Pancreas (tissue), 10 donors: ENCODE measurements at places on chromosomes 13 and 19. TPM values are rescaled to one million over a fixed set of nuclear protein-coding genes. Genes with fewer than 3 reads are reported as not detected.

GRCh38 chr13:39597838-39598237, 5.2 kb downstream of the LHFPL6 start:
- H3K27me3 ChIP-seq, result no peaks in the 10 kb centered on the region
- peaks cover 5% of the 10 kb centered on the region for H3K4me1 ChIP-seq
- H3K36me3 ChIP-seq, result no peaks in the 10 kb centered on the region
- no peak overlapping the region for H3K4me3 ChIP-seq
- DNase-seq, result no peak
- H3K27ac ChIP-seq, result no peak overlapping the region

DNA sequence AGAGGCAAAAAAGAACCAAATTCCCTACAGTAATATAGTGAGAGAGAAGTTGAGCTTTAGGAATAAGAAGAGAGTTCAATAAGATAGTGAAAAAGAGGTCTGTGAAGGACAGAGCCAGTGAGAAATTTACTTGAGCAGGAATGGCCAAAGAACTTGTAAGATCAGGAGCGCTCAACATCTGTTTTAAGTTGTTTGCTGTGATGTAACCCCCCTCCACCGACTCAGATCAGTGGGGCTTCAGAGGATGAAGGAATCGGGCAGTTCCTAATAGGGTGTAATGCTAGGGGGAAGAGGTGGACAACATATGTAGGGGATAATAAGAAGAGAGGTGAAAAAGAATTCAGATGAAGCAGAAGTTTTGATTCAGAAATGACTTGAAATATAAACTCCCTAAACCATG, 85.3 kb upstream of the FNDC3A start:
- no peak for DNase-seq
- H3K27ac ChIP-seq, result no peak overlapping the region
- H3K27me3 ChIP-seq, result no peaks in the 10 kb centered on the region
- H3K4me3 ChIP-seq, result no peak overlapping the region

- peaks cover 19% of the 10 kb centered on the region for H3K4me1 ChIP-seq
- H3K36me3 ChIP-seq, result no peaks in the 10 kb centered on the region
- peak; percentile 94 for DNase-seq
Measured at GRCh38 chr13:51803422-51804294, at the start of gene DHRS12. DHRS12 (minus strand) TSS chr13:51804163; CDS start chr13:51799659, 4,504 bp downstream.

DNA sequence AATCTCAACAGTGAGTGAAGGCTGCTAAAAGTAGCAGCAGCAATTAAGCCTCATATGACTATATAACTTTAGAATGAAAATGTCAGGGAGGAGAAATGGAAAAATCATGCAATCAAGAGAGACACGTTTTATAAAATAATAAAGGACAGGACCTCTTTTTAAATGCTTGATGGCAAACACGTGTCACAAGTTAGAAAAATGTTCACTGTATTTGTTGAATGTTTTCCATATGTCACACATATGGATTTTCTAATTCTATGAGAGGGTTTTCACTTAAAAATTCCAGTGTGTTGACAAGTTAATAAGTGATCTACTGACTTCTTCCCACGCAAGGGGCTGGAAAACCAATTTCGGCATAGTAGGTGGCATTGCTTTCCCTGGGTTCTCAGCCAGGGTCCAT, 27.7 kb upstream of the KCTD12 start:
- H3K4me3 ChIP-seq, result no peak overlapping the region
- no peak overlapping the region for H3K27ac ChIP-seq
- H3K36me3 ChIP-seq, result no peaks in the 10 kb centered on the region
- no peaks in the 10 kb centered on the region for H3K4me1 ChIP-seq

- H3K36me3 ChIP-seq, result no peaks in the 10 kb centered on the region
- H3K4me3 ChIP-seq, result no peak overlapping the region
- no peak for DNase-seq
- no peaks in the 10 kb centered on the region for H3K4me1 ChIP-seq
- no peak overlapping the region for H3K27ac ChIP-seq
Measured at GRCh38 chr13:65914716-65915115, 1315.4 kb downstream of the PCDH9 start.

DNA sequence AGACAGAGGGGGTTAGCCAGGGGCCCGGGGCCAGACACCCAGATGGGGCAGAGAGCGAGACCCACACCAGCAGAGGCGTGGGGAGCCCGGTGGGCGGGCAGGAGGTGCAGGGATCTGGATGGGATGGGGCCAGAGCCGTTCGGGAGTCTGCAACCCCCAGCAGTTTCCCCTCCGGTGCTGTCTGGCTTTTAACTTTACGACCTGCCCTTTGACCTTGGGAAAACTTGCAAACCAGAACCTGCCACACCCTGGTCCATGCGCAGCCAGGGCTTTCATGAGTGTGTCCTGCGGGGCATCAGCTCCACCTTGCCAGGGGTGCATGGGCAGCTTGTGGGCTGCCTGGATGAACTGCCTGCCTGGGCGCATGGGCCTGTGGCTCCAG, 9.8 kb downstream of the JOSD2 start:
- no peaks in the 10 kb centered on the region for H3K36me3 ChIP-seq
- no peak overlapping the region for H3K27ac ChIP-seq
- H3K4me1 ChIP-seq, result no peaks in the 10 kb centered on the region
- no peak for DNase-seq

GRCh38 chr13:51977625-51978024, 33.6 kb downstream of the ATP7B start:
- no peaks in the 10 kb centered on the region for H3K4me1 ChIP-seq
- DNase-seq, result no peak
- H3K4me3 ChIP-seq, result no peak overlapping the region
- no peaks in the 10 kb centered on the region for H3K36me3 ChIP-seq
- no peaks in the 10 kb centered on the region for H3K27me3 ChIP-seq
- H3K27ac ChIP-seq, result no peak overlapping the region

- H3K27ac ChIP-seq, result no peak overlapping the region
- H3K4me1 ChIP-seq, result no peaks in the 10 kb centered on the region
- DNase-seq, result peak; percentile 40
- no peaks in the 10 kb centered on the region for H3K36me3 ChIP-seq
- H3K4me3 ChIP-seq, result no peak overlapping the region
Measured at GRCh38 chr19:3193256-3194105, 7.8 kb downstream of the NCLN start.

GRCh38 chr19:48250290-48251025, 5.3 kb downstream of the CARD8 start:
- no peaks in the 10 kb centered on the region for H3K36me3 ChIP-seq
- H3K4me1 ChIP-seq, result peaks cover 5% of the 10 kb centered on the region
- H3K4me3 ChIP-seq, result no peak overlapping the region

DNA sequence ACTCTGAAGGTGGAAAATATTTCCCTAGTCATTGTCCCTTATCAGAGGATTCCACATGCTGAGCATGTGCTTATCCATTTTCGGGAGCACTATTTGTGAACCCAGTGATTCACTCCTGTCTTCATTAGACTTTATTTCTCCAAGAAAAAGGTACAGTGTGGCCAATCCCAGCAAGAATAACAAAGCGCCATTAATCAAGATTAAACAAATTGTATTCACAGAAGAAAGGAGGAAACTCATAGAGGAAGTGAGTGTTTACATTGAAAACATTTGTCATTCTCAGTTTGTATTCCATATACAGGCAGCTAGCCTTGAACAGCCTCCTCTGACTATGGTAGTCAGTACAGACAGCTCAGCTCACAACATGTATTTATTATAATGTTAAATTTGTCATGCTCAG, 1669.9 kb upstream of the SPRY2 start:
- H3K4me1 ChIP-seq, result no peaks in the 10 kb centered on the region
- no peaks in the 10 kb centered on the region for H3K27me3 ChIP-seq
- H3K4me3 ChIP-seq, result no peak overlapping the region
- no peak overlapping the region for H3K27ac ChIP-seq
- no peaks in the 10 kb centered on the region for H3K36me3 ChIP-seq
- no peak for DNase-seq

GRCh38 chr13:112137144-112137543, 70.2 kb downstream of the SOX1 start:
- no peak overlapping the region for H3K4me3 ChIP-seq
- DNase-seq, result no peak
- H3K36me3 ChIP-seq, result no peaks in the 10 kb centered on the region

The GSX1 gene
- not detected for polyA plus RNA-seq

The ZNF540 gene
- polyA plus RNA-seq, result 5.5 TPM

The CBARP gene
- 2.0 TPM for polyA plus RNA-seq

The ZNF726 gene
- 0.87 TPM for polyA plus RNA-seq
